ENCODE measurements at places on chromosomes 1 and 21. TPM values are rescaled to one million over a fixed set of nuclear protein-coding genes. Genes with fewer than 3 reads are reported as not detected.

- H3K36me3 ChIP-seq: no peaks in the 10 kb centered on the region
- no peaks in the 10 kb centered on the region for H3K27me3 ChIP-seq
- peak overlapping the region; percentile 18 for H3K27ac ChIP-seq
- H3K4me1 ChIP-seq: peaks cover 47% of the 10 kb centered on the region
Observed at GRCh38 chr1:198168227-198168626, 11.4 kb downstream of the NEK7 start.

Gene TMEM125
- polyA plus RNA-seq: not detected

GRCh38 chr1:199907361-199907760 is 120.1 kb upstream of the NR5A2 start:
- H3K4me3 ChIP-seq: no peak overlapping the region
- DNase-seq: no peak
- no peaks in the 10 kb centered on the region for H3K27me3 ChIP-seq

Gene RABGAP1L
- polyA plus RNA-seq: 34.9 TPM

DNA sequence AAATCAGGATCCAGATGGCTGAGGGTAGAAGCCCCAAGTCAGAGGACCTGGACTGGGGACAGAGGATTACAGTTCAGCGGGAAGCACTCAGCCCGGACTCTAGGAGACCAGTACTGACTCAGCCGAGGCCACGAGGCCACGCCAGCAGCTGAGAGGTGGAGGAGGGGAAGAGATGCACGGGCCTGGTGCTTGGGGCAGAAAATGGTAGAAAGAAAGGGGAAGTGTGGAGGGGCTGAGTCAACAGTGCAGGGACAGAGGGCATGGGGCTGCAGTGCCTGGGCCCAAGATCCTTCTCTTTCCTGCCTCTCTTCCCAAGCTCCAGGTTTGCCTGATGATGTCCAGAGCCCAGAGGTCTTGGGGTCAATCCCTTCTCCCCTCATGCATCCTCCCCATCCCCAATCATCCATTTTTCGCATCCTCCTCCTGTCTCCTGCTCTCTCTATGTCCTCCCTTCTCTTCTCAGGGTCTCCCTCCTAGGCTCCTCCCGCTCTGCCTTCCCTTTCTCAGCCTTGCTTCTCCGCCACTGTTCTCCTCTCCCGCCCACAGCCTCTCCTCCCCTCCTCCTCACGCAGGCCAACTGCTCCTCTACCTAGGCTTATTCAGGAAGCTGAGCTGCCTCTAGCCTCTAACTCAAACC is 7.7 kb downstream of the ARHGEF2 start:
- H3K4me1 ChIP-seq: peaks cover 99% of the 10 kb centered on the region
- no peaks in the 10 kb centered on the region for H3K27me3 ChIP-seq
- DNase-seq: peak; percentile 79
- H3K27ac ChIP-seq: peak overlapping the region; percentile 41
- H3K36me3 ChIP-seq: peaks cover 10% of the 10 kb centered on the region

Gene TEDDM1
- polyA plus RNA-seq: not detected

Gene CD5L
- not detected for polyA plus RNA-seq

DNA sequence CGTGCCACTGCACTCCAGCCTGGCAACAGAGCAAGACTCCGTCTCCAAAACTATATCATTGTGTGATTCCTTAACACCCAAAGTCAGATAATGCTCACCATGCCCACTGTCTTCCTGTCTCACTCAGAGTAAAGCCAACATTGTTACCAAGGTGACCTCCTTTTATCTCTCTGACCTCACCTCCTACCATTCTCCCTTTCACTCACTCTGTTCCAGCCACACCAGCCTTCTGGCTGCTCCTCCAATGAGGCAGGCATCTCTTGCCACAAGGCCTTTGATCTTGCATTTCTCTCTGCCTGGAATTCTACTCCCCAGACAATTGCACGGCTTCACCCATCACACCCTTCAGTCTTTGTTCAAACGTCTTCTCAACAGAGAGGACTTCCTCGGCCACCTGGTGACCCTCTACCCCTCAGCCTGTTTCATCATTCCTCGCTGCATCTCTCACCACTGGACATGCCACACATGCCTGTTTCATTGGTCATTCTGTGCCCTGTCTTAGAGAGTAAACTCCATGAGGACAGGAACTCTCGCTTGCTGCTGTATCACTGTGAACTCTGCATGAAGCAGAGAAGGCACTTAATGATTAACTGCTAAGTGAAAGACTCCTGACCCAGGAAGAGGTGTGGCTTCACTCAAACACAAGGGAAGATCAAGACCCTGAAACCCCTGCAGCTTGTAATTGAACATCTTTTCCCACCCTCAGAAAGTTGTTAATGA is 67.1 kb upstream of the CAPZB start:
- no peaks in the 10 kb centered on the region for H3K36me3 ChIP-seq
- H3K4me3 ChIP-seq: no peak overlapping the region
- H3K27me3 ChIP-seq: no peaks in the 10 kb centered on the region
- no peak overlapping the region for H3K27ac ChIP-seq

GRCh38 chr1:161382214-161383019 is 14.7 kb upstream of the CFAP126 start:
- H3K4me3 ChIP-seq: no peak overlapping the region
- DNase-seq: peak; percentile 68
- no peaks in the 10 kb centered on the region for H3K27me3 ChIP-seq
- H3K36me3 ChIP-seq: no peaks in the 10 kb centered on the region
- H3K27ac ChIP-seq: no peak overlapping the region
- peaks cover 3% of the 10 kb centered on the region for H3K4me1 ChIP-seq

DNA sequence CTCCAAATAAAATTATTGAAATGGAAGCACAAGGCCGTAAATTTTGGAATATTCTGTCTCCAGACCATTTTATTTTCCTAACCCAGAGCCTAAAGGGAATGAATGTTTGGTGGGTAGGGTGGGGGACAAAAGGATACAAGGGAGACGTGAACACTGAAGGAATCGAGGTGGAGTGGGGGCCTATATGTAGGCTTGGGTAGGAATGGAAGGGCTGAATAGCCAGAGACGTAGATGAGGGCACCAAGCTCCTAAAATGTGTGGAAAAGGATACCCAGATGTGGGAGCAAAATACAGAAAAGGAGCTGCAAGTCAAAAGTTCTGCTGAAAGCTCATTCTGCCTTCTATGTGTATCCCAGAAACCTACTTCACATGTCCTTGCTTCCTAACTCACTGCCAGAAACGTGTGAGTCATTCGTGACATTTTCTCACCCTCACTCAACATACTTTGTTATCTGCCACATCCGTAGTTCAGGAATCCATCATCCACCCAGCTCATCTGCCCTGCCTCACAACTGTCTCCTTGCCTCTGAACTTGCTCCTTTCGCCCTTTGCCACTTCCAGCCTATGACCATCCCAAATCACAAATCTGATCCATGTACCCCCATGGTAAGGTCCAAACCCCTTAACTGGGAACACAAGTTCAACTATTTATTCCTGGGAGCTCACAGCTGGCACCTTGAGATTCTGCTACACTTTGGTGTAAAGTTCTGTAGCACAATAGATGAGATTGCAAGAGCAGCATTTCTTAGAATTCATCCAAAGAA is 84.1 kb upstream of the PRDX6 start:
- no peak overlapping the region for H3K27ac ChIP-seq
- H3K27me3 ChIP-seq: no peaks in the 10 kb centered on the region
- DNase-seq: no peak

Gene RO60
- polyA plus RNA-seq: 11.6 TPM

Gene LY9
- 252 TPM for polyA plus RNA-seq

Gene MAP1LC3C
- polyA plus RNA-seq: not detected

DNA sequence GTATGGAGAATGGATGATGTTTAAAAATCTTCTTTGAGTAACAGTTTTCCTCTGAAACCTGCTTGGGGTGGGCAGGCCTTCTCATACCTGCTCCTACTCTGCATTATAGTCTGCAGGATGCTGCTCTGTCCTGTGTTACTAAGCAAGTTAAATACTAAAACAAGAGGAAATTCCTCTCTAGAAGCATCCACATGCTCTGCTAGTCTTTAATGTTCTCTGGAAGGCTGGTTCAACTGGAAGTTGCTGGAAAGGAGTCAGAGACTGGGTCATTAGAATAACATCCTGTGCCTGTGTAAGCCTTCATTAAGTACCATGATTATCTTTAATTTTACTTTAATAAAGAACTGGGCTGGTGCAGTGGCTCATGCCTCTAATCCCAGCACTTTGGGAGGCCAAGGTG is 5.8 kb downstream of the SELP start:
- DNase-seq: no peak
- H3K4me1 ChIP-seq: no peaks in the 10 kb centered on the region
- no peak overlapping the region for H3K27ac ChIP-seq
- H3K4me3 ChIP-seq: no peak overlapping the region
- no peaks in the 10 kb centered on the region for H3K27me3 ChIP-seq
- H3K36me3 ChIP-seq: no peaks in the 10 kb centered on the region
